Naive B cell (primary cell): ENCODE measurements at places on chromosomes 3 and 15. TPM values are rescaled to one million over a fixed set of nuclear protein-coding genes. Genes with fewer than 3 reads are reported as not detected.

The GOLGA8R gene
- polyA plus RNA-seq: not detected

The PLA2G4E gene
- polyA plus RNA-seq: not detected

The TRPM7 gene
- 23.3 TPM for polyA plus RNA-seq

The NKIRAS1 gene
- polyA plus RNA-seq: 6.3 TPM

The CKMT1B gene
- not detected for polyA plus RNA-seq
